ENCODE measurements at places on chromosomes 16 and 17. TPM values are rescaled to one million over a fixed set of nuclear protein-coding genes. Genes with fewer than 3 reads are reported as not detected.

ZFHX3 gene
- 0.20 TPM for total RNA-seq

SLC6A2 gene
- total RNA-seq, result not detected

MYO15A gene
- total RNA-seq, result 0.31 TPM

PRDM7 gene
- total RNA-seq, result not detected

CACNG1 gene
- not detected for total RNA-seq

KRT31 gene
- total RNA-seq, result not detected

B4GALNT2 gene
- total RNA-seq, result not detected

BCAR1 gene
- 0.95 TPM for total RNA-seq

MCRIP1 gene
- total RNA-seq, result 57.0 TPM

ZNF646 gene
- 23.4 TPM for total RNA-seq

FN3K gene
- total RNA-seq, result 2.3 TPM

AOC2 gene
- 2.7 TPM for total RNA-seq

GAS2L2 gene
- not detected for total RNA-seq

MYH10 gene
- 7.5 TPM for total RNA-seq

TACO1 gene
- total RNA-seq, result 35.9 TPM

PAQR4 gene
- total RNA-seq, result 38.7 TPM

KRT25 gene
- not detected for total RNA-seq

- no peak for DNase-seq
These were observed 35.8 kb upstream of the RASL10B start for GRCh38 chr17:35695613-35696012.

DNA sequence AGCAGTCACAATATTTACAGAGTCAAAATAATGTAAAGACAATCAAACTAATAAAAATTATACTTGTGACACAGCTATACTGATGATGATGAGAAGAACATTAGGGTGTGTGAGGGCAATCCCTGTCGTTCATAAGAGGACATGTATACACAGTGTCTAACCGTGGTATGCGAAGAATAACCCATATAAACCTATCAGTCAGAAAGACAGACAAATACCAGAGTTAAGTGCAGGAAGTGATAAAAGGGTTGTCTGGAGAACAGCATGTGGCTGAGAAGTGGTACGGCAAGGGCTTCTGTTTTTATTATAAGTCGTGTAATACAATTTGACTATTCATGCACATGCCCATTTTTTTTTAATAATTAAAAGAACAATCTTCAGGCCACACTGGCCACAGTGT lies 46.7 kb downstream of the LMF1 start:
- DNase-seq, result no peak

GRCh38 chr17:13204607-13205237 lies 186.9 kb upstream of the ELAC2 start:
- DNase-seq, result no peak

DNA sequence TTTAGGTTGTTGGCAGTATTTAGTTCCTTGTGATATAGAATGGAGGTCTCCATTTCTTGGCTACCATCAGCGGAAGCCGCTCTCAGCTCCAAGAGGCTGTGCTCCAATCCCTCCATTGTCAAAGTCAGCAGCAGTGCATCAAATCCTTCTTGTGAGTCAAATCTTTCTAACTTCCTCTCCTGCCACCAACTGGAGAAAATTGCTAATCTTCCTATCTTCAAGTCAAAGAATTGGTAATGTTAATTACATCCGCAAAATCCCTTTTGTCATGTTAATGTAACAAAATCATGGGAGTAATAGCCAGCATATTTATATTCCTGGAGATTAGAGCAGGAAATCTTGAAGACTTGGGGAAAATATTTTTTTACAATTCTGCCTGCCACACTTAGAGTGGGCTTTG lies 436.4 kb upstream of the DYNLRB2 start:
- no peak for DNase-seq

GRCh38 chr16:73418691-73419090 lies 370.8 kb upstream of the ZFHX3 start:
- no peak for DNase-seq

GRCh38 chr16:81374550-81374949 lies 59.8 kb downstream of the GAN start:
- no peak for DNase-seq

DNA sequence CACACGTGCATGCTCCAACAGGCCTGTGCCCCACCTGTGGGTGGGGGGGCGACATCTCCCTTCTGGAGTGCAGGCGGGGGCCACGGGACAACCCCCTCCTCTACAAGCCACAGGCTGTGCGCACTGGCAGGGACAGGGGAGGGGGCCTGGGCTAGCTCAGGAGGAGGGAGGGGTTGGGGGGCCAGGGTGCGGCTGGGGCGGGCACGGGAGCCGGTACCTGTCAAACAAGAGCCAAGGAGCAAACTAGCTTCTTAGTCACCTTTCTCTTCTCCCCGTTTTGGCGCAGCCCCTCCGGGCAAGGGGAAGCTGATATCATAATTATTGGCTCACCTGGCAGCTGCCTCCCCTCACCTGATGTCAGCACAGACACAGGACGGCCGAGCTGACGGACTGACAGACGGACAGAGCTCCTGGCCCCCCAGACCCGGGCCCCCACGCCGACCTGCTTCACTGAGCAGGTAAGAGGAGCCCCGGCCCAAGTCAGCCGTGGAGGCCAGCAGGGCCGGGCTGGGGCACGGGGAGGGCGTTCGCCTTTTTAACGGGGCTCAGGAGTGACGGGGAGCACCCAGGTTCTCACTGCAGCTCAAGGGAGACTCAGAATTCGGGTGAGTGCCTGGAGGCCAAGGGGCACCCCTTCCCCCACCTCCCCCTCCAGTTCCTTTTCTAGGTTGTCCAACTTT lies at the start of gene FOXN1:
Gene FOXN1, plus strand, starts transcription at position 363 of the 680 bp plus-strand sequence. CDS start 17,622 bp downstream, outside the sequence.
- no peak for DNase-seq

DNA sequence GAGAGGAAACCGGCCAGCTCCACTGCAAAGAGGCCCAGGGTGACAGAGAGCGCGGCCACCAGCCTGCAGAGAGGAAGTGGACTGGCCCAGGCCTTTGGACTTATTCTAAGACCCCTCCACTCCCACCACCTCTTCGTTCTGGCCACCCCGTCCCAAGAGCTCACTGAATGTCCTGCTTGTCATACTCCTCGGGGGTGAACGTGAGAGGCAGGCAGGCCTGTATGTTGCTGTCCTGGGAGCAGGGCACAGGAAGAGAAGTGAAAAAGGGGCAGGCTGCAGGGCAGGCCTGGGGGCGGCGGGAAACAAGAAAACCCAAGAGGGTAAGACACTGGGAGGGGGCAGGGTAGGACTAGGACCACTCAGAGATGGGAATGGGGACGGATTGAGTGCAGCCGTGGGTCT lies 384 bp downstream of the TMEM107 start:
- no peak for DNase-seq

GRCh38 chr17:66369830-66370229 lies 67.4 kb downstream of the PRKCA start:
- DNase-seq, result no peak

DNA sequence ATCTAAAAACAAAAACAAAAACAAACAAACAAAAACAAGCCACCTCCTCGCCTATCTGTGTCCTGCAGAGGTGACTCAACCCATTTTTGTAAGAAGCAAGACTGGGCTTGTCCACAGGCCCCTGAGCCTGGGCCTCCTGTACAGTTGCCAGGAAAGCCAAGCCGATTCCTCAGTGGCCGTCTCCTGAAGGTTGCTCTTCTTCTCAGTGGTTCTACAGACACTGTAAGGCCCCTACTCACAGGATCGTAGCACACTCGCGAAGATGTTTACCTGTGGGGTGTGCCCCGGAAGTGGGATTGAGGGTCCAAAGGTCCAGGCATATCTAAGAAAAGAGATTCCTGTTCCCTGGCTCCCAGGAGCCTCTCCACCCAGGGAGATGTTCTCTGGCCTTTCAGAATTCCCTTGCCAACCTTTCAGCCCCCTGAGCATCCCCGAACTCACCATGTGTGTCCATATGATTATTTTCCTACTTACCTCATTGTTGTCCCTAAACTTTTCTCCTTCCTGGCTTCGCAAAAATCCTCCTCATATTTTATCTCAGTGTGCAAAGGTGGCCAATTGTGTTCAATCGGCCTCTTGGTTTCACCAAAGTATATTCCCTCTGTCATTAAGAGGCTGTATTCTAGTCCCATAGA lies 7.5 kb upstream of the CES3 start:
- no peak for DNase-seq

GRCh38 chr16:55364811-55365210 lies 40.8 kb downstream of the IRX6 start:
- no peak for DNase-seq

GRCh38 chr17:65013613-65014391 lies 42.7 kb downstream of the GNA13 start:
- DNase-seq, result peak; percentile 15

DNA sequence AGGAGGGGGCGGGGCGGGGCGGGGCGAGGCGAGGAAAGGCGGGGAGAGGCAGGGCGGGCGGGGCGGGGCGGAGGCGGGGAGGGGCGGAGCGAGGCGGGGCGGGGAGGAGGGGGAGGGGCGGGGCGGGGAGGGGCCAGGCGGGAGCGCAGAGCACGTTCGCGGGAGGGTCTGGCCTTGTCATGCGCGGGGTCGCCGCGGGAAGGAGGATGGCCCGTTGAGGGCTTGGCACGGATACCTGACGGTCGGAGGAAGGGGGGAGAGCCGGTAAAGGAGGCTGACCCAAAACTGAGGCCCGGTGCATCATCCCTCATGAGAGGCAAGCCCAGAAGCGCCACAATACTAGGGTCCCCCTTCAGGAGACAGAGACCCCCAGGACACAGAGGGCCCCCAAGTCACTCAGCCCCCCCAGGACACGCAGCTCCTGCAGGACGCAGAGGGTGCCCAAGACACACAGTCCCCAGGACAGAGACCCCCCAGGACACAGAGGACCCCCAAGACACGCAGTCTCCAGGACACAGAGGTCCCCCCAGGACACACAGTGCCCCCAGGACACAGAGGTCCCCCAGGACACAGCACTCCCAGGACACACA lies 593 bp upstream of the WDR45B start:
- DNase-seq, result no peak

DNA sequence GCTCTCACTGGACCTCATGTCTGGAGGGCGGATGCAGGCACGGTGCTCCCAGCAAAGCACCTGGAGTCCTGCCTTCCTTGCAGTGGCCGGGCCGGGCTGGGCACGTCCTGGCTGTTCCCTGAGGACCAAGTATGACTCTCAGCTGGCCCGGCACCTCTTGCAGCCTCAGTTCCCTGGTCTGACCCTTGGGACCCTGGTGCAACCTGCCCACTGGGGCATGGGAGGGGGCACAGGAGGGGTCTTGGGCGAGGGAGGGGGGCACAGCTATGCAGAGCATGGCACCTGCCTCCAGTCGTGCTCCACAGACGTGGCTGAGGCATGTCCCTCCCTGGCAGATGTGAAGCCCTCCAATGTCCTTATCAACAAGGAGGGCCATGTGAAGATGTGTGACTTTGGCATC lies 19.6 kb downstream of the MAP2K3 start:
- no peak for DNase-seq

DNA sequence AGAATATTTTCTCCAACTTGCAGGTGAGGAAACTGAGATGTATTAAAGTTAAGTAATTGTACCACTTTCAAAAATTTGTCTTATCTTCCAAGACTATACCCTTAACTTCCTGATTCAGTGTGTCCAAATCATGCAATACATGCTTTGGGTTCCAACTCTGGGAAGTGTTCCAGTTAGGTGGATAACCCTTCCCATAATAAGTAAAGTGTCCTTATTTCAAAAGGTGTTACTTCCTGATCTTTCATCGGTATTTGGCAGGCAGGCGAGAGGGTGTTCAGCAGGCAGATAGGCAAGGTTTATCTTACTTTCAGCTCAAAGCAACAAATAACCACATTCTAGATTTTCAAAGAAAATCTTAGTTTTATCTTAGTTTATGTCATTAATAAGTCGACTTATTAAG lies 46.3 kb upstream of the ARHGAP44 start:
- DNase-seq, result no peak

DNA sequence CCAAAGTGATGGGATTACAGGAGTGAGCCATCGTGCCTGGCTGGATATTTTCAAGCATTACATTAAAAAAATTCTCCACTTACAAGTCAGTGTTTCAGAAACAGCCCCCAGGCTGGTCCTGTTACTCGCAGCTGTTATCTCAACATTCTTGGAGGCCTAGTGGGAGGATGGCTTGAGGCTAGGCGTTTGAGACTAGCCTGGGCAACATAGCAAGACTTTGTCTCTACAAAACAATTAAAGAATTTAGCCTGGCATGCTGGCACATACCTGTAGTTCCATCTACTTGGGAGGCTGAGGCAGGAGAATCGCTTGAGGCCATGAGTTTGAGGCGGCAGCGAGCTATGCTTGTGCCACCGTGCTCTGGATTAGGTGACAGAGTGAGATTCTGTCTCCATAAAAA lies 26.5 kb upstream of the SPNS3 start:
- DNase-seq, result no peak
